ENCODE measurements at places on chromosomes 3 and 15.
A peak's percentile ranks its signal among the peaks of the same experiment; 100 is the strongest.

GRCh38 chr15:75204340-75205063 is 2.8 kb downstream of the C15orf39 start:
- peak; percentile 68 for DNase-seq

- no peak for DNase-seq
These were observed 32.5 kb downstream of the CA12 start for GRCh38 chr15:63349156-63349555.

GRCh38 chr15:66149871-66150270 is 103.7 kb downstream of the MEGF11 start:
- no peak for DNase-seq

GRCh38 chr3:15812183-15812582 is 14.4 kb upstream of the ANKRD28 start:
- no peak for DNase-seq

DNA sequence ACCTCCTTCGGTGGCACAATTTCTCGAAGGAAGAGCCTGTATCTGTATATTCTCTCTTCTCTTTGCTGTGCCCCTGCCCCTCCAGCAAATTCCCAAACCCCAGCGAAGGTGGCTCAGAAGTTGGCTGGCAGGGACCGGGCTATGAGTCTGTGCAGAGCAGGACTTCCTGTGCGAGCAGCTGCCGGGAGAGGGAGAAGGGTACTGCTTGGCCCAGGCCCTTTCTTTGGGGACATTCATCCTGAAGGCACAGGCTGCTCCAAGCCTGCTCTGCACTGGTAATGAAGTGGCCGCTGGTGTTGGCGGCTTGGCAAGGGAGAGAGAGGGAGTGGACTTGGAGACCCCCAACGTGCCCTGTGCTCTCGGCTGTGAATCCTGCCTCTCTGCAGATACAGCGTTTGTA is 1.5 kb downstream of the SLC6A11 start:
- DNase-seq: no peak

- no peak for DNase-seq
These were observed 4.6 kb downstream of the ERICH6 start for GRCh38 chr3:150699068-150699639.

- DNase-seq: no peak
These were observed 1.1 kb downstream of the EIF4G1 start for GRCh38 chr3:184315543-184315867.

DNA sequence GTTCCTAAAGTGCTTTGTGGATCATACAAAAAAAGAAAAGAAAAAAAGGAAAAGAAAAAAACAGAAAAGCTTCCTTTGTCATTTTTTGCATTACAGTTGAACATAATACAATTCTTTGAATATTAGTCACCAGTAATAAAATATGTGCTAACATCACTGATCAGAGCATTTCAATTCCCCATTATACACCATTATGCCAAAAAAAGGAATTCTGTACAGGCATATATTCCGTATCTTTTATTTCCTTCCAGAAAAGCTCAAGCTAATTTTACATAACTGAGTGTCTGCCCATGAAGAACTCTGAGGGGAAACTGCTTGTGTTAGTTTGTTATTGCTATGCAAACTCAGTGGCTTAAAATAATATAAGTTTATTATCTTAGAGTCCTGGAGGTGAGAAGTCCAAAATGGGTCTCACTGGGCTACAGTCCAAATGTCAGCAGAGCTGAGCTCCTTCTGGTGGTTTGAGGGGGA is 377.9 kb downstream of the GAP43 start:
- no peak for DNase-seq

GRCh38 chr3:147900851-147901250 is 491.7 kb downstream of the ZIC1 start:
- DNase-seq: no peak

DNA sequence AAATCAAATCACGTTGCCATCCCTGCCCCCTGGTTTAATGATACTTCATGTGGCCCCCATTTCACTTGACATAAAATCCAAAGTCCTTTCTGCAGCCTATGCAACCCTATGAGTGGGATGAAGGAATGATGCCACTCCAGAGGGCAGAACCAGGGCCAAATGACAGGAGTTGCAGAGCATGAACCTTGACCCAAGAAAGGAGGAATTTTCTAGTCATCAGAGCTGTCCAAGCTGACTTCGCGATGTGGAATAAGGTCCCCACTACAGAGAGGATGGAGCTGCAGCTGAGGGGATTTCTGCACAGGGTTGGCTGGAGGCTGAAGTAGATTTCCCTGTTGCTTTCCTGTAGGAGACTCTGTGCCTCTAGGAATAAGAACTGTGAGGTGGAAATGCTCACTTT is 15.8 kb upstream of the EPHB3 start:
- DNase-seq: no peak

- no peak for DNase-seq
These were observed 65.2 kb upstream of the CHL1 start for GRCh38 chr3:131151-131888.

DNA sequence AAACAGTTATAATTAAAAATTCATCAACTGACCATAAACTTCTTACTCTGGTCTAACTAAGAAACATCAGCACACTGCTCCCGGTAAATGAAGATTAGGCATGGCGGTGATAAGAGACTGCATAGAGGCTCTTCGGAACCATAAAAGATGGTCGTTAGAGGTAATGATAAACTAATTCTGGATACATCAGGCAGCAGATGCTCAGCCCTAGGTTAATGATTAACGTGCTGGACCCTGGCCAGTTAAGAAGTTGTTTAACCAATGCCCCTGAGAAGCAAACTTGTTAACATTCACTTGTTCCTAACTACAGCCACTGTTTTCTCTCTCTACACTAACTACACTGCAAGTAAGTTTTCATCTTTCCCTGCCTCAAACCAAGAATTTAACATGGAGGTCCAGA is 111.5 kb downstream of the PDZRN3 start:
- DNase-seq: no peak

- no peak for DNase-seq
These were observed 8.2 kb downstream of the SLC6A6 start for GRCh38 chr3:14410503-14411165.

DNA sequence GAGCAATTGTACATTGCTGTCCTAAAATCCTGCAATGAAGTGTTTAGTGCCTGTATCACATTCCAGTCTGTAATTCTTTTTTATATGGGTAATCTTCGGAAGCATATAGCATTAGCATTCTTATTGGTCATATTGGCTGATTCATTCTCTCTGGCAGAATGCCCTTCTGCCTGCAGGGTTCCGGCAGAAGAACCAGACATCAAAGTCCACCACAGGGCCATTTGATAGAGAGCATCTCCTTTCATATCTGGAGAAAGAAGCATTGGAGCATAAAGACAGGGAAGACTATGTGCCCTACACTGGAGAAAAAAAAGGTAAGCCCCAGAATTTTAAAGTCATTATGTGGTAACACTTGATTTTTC is 39.6 kb downstream of the TMOD3 start:
- DNase-seq: no peak

- DNase-seq: no peak
These were observed 182.2 kb downstream of the ABHD5 start for GRCh38 chr3:43872901-43873300.

- DNase-seq: no peak
These were observed 534.3 kb downstream of the ROBO1 start for GRCh38 chr3:79233431-79234060.

DNA sequence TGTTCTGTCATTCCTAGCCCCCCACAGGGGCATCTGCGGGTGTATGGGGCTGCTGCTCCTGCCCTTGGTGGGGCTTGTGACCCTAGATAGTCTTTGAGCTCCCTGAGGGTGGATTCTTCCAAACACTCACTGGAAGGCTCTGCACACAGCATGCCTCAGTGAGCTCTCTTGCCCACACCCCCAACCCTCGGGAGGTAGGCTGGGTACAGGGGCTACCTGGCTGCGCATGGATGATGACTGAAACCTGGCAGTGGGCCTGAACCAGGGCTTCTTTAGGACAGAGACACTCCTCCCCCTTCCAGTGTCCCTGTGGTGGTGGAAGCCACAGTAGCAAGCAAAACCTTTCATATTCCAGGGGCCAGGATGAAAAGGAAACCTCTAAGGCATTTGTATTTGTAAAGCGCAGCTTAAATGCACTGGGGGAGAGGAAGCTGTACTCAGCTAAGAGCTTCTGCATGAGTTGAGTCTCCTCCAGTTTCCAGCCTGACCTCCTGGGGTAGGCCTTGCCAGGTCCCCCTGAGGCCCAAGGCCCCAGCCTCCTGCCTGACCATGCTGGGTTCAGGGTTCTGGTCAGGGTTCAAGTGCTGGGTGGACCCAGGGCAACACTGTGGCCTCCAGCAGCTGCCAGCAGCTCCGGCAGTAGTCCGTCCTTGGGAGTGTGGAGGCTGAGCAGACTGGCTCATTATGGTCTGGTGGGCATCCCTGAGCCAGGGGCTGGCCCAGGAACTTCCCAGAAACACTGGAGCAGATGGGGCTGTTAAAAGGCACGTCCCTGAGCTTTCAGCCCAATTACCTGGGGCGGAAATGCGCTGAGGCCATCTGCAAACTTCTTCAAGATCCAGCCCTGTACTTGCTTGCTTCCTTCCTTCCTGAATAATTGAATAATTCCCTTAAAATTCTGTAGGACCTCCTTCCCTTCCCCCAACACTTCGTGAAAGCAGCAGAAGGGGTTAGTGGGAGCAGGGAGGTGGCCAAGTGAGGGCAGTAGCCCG is 89.7 kb downstream of the HMG20A start:
- DNase-seq: no peak

DNA sequence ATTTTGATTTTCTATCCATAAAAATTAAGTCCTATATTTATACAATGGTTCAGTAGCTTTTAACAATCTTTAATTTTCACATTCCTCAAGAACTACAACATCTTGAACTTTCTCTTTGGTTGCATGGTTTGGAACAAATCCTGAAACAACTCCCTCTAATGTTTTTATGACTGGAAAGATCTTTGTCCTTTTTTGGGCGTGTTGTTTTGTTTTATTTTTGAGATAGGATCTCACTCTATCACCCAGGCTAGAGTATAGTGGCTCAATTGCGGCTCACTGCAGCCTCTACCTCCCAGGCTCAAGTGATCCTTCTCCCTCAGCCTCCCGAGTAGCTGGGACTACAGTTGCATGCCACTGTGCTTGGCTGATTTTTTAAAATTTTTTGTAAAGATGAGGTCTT is 4.0 kb downstream of the STX19 start:
- no peak for DNase-seq

- DNase-seq: no peak
These were observed 705.5 kb downstream of the DIPK2A start for GRCh38 chr3:144677103-144677502.

DNA sequence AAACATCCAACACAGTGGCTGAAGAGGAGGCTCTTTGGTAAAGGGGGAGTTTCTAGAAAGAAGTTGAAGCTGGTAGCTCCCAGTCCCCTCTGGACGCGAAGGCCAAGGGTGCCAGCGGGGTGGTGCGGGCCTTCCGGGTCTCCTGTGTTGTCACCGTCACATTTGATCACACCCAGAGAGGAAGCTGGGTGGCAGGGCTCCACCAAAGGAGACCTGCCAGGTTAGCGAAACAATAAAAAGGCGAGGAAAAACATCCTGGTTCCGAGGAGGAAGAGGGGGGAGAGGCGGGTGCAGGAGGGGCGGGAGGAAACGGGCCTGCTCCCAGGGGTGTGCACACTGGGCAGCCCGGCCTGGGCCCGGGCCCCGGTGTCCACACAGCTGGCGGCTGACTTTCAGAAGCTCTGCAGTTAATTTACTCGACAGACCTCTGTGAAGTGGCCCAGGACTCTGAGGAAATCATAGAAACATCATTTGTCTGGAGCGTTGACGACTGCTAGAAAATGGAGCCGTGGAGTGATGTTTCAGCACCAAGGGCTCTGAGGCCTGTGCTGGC is 12.1 kb downstream of the HEG1 start:
- no peak for DNase-seq

DNA sequence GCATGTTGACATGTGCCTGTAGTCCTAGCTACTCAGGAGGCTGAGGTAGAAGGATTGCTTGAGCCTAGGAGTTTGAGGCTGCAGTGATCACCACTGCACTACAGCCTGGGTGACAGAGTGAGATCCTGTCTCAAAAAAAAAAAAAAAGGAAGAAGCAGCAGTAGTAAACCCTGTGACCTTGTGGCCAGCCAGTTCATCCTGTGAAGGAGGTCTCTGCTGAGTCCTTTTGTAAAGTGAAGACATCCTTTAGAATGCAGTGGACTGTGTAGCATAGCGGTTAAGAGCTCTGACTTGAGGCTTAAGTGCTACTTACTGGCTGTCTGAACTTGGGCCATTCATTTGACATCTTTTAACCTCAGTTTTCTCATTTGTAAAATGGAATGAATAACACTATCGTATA is 8.3 kb downstream of the EXOSC7 start:
- no peak for DNase-seq
